ENCODE measurements at places on chromosomes 4 and X.

GRCh38 chr4:117814277-117815246 lies 219.7 kb upstream of the NDST3 start:
- DNase-seq: no peak

DNA sequence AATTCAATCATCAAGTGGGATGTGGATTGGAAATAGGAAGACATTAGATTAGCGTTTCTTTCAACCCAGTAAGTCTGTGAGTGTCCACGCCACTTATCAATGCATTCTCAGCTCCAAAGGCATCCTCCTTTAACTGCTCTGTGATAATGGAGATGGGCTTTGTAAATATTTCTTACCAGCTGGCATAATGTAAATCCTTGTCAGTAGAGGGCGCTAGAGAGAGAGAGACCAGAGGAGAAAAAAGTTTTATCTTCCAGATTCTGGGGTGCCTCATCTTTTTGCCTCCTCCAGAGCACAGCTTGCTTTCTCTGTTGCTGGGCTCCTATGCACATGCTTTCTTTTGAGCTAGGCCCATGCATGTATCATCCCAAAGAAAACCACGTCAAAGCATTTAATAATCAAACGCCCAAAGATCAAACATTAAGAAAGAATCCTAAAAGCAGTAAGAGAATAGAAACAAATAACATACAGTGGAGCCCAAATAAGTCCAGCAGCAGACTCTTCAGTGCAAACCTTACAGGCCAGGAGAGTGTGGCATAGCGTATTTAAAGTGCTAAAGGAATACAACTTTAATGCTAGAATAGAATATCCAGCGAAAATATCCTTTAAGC lies 9.6 kb upstream of the MTMR1 start:
- no peak for DNase-seq

DNA sequence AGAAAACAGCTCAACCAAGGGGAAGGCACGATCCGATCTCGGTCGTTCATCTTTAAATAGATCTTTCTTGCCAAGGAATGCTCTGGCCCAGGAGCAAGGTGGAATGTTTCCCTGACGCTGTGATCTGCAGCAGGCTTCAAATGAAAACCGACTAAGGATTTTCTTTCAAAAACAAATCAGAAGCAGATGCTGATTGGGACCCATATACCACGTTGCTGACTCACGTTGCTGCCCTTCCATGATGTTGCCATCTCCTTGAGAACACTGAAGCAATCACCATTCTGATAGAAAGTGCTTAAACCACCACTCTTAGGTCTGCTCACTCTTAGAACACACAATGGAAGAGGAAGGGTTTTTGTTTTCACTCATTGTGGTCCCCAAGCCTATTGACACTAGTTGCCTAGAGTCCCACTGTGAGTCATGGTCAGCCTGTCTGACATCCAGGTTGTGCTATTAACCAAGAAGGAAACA lies 26.1 kb downstream of the LAMTOR3 start:
- no peak for DNase-seq

GRCh38 chr4:8276358-8277240 lies 7.0 kb downstream of the HTRA3 start:
- DNase-seq: no peak

- DNase-seq: no peak
These were observed 81.8 kb downstream of the MTMR1 start for GRCh38 chrX:150774798-150775568.

DNA sequence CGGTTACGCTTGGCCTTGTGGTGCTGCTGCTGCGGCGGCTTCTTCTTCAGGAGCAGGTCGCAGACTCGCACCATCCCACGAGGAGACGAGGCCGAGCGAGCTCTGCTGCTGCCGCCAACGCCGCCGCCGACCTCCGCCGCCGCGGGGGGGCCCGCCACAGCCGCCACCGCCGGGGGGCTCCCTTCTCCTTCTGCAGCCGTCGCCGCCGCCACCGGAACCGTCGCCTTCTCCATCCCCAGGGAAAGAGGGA lies 237 bp downstream of the ANKRD17 start:
- no peak for DNase-seq

DNA sequence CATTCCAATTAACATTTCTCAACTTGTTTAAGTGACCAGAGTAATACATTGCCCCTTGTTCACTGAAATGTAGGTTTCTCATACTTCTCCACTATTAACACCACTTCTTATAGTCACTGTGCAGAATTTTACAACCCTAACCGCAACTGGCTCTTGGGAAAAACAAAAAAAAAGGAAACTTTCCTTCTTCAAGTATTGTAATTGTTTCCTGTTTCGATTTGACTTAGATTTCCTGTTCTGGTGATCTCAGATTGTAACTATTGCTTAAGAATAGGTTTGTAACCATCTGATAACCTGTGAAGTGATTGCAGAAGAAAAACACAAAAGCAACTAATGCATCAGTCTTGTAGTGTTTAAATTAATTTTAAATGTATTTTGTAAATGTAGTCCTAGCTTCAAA lies 594.7 kb upstream of the GALNT7 start:
- no peak for DNase-seq

DNA sequence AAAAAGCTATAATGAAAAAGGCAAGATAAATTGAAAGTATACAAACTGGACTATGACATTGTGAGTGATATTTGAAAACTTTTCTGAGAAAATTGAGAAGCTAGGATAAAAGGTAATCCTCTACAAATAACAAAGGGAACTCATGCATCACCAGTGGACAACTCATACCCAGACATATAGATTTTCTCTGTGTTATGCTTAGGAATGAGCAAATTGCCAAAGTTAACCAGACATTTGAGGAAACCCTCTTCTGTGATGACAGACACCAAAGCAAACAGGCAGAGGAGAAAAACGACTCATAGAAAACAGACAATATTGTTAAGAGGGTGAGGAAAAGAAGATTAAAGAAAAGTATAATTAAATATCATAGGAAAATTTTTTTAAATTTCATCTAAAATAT lies 186.5 kb downstream of the MAB21L2 start:
- DNase-seq: no peak

- DNase-seq: no peak
These were observed 109.2 kb downstream of the NSUN7 start for GRCh38 chr4:40858962-40859361.

DNA sequence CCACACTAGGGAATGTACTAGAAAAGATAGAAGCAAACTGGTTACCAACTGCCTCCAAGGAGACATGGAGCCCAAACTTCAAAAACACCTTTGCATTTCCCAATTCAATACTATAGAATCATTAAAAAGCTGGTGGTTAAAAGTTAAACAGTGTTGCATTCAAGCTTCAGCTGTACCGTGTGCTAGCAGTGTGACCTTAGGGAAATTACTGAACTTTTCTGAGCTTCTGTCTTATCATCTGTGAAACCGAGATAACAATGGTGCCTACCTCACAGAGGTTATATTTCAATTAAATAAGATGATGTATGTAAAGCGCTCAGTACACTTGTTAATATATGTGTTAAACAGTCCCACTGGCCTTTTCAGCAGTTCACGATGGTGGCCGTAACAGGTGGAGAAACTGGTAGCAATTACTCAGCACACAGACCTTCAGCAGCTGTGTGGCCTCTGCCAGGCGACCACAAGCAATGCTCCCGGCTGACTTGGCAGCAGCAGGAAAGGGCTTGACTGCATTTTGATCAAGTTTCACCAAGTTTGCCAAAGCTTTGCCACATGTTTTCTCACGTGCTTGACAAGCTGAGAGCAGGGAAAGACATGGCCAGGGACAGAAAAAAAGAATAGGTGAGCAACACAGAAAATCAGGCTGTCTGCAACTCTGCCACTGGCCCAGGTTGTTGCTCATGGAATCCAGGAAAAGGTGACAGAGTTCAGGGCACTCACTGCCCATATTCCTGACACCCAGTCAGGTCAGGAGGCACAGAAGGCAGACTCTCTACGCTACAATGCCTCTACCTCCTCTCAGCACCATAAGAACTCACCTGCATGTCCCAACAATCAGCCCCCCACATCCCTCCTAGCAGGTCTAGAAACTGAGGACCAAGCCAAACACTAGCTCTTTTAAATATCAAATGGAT lies 72.1 kb downstream of the PARM1 start:
- DNase-seq: no peak

GRCh38 chr4:138308356-138308755 lies 66.2 kb upstream of the SLC7A11 start:
- no peak for DNase-seq

- no peak for DNase-seq
These were observed 309.2 kb upstream of the EMCN start for GRCh38 chr4:100826808-100827548.

DNA sequence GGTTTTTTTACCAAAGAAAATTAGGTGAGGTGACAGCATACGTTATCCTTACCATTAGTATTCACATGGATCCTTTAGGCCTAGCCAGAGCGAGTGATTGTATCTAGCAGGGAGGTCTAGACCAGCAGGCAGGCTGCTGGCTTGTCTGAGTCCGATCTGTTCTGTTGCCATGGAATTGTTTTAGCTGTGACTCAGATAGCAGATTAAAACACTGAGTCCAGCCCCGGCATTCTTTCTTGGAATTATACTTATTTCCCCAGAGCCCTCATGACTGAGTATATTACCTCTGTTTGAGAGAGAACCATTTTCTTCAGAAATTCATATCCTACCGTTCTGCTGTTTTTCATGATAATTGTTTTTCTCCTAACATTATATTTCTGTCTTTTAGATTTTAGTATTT lies 37.4 kb downstream of the OCRL start:
- DNase-seq: no peak

- DNase-seq: no peak
These were observed 134.4 kb downstream of the AFF1 start for GRCh38 chr4:87069037-87069742.

DNA sequence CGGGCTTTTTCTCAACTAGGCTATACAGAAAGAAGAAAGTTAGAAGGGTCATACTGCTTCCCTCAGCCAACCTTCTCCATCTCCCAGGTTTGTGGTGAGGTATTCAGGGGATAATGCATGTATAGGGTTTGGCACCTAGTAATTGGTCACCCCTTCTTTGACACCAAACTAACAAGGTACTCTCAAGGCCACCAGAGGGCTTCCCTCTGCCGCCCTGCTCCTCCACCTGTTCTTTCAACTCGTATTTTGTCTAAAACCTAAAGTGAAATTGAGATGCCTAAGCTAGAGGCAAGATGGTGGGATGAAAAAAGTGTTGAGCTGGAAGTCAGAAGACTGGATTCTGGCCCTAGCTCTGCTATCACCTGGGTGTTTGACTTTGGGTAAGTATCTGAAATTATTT lies 22.0 kb downstream of the CT47C1 start:
- no peak for DNase-seq

- DNase-seq: no peak
These were observed 9.6 kb upstream of the TMA16 start for GRCh38 chr4:163484906-163485305.

DNA sequence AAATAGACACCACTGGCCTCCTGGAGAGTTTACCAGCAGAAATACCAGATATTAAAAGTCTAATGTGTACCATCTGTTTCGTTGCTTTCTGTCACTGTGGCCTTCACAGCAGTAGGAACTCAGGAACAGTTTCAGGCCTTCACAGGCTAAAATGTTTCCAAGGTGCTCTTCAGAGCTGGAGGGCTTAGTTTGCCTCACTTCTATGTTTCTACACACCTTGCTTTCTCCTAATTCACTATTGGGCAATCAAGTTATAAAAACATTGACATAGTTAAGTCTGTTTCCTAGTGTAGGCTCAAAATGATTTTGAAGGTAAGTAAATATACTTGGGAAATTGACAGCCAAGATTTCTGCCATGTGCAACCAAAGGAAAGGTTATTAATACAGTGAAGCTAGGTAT lies 258.6 kb downstream of the TEX13A start:
- no peak for DNase-seq

DNA sequence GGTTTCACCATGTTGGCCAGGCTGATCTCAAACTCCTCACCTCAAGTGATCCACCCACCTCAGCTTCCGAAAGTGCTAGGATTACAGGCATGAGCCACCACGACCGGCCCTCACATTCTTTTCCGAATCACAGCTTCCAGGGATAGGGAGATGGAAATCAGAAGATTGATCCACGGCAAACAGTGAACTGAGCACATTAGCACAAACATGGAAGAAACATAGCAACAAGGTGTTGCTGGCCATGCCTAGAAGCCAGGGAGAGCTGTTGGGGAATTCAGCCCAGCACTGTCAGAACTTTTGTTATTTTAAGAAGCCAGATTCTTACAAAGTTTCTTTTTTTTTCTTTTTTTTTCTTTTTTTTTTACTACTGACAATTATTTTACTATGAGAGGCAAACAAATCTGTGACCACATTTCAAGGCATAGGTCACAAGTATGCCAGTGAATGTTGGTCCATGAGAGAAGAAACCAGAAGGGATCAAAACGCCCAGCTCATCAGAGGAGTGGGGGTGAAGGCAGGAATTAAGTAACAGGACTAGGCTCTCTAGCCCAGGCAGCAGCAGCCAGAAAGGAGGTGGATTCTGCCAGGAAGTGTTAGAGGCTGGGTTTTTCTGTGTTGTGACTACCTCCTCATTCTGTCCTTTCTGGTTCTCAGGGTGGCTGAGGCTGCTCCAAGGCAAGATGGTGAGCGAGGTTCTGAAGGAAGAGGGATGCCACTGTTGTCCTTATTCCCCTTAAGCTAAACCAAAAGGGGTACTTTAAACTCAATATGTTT lies 44.1 kb downstream of the TEC start:
- no peak for DNase-seq

- no peak for DNase-seq
These were observed 155.0 kb downstream of the AMMECR1 start for GRCh38 chrX:110162867-110163266.

DNA sequence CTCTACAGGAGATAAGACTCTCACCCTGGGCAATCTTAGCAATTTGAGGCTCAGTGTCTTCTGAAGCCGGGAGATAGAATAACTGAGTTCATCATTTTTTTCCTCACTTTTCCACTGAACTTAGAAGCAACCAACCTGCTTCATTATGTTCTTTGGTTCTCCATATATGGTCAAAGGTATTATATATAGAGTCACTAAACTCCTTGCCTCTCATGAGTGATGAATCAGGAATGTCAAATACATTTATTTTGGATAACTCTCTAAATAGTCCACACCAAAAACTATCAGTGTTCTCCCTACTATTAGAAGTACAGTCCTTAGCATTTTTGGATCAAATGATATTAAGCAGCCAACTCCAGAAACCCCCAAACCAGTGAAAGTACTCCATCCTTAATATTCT lies 421.5 kb upstream of the EPHA5 start:
- DNase-seq: no peak

- no peak for DNase-seq
These were observed 29.4 kb downstream of the TBC1D19 start for GRCh38 chr4:26613237-26613636.

GRCh38 chr4:11483046-11483445 lies 54.4 kb upstream of the HS3ST1 start:
- DNase-seq: no peak

DNA sequence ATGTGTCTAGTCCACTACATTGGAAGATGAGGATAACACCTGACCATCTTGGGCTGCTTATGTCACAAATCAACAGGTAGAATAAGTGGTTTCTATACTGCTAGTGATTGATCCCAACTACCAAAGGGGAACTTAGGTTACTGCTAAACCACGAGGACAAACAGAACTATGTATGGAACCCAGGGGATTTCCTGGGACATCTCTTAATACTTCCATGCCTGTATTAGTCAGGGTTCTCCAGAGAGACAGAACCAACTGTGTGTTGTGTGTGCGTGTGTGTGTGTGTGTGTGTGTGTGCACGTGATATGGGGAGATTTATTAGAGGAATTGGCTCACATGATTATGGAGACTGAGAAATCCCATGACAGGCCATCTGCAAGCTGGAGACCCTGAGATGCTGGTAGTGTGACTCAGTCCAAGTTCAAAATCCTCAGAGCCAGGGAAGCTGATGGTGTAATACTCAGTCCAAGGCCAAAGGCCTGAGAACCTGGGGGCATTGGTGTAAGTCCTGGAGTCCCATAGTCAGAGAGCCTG lies 16.2 kb upstream of the AFF1 start:
- no peak for DNase-seq

- DNase-seq: no peak
These were observed 82.2 kb downstream of the STIM2 start for GRCh38 chr4:26942871-26943270.

Data from renal cortex interstitium (tissue), 15 donors.